ENCODE measurements at places on chromosomes 4 and X.
A peak's percentile ranks its signal among the peaks of the same experiment; 100 is the strongest.

DNA sequence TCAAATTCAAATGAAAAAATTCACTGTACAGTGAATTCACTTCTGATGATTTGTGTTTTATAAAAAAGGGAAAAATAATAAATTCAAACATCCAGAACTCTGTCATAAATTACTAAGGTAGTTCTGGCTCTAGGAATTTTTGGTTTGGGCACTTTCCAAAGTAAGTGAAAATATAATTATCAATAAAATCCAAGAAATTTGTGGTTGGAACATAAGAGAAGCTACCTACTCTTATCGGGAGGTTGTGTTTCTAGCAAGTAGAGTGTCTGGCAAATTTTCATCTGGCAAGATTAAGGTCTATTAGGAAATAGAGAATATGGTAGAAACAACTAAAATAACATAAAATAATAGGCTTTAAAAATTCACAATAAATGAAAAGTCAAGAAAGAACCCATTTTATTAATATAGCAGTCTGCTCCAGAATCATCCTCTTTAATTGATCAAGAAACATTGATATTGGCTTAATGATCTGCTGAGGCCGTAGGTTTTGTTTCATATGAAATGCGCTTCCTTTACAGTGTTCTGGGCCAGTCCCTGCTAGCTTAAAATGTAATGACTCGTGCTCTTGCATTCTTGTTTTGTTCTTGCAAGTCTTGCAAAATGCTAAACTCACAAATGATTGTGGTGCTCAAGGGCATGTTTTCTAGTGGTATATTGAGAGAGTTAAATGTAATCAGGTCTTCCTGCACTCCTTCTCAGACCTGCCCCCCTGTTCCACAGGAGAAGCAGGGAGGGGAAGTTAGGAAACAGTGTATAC lies 331.4 kb downstream of the RAPGEF2 start:
- no peak for DNase-seq

DNA sequence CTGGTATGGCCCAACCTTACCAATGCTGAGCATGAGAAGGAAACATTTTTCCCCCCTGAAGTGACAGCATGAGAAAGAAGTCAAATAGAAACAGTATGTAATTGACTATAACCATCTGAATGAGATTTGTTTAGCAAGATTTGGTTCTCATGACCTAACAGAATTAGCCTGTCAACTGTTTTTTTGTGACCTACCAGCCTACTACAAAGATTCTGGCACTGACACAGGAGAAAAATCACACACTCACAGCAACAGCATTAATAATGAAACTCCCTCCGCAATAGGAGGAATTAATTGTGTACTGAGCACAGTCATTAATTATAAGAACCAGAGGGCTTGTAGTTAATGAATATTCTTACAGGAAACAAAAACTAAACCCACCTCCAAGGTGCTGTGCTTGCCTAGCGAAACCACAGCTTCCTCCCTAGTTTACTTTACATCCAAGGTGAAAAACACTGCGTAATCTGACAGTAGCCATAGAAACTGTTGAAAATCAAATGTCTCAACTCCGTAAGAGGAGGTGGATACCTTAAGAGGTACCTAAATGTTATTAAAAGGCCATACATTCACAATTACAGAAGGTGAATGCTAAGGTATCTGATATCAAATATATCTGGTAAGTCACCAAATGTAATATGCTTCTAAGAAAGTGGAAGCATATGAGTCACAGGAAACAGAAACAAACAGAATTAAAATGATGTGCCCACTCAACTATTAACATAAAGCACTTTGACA lies 34.9 kb downstream of the MMRN1 start:
- no peak for DNase-seq

DNA sequence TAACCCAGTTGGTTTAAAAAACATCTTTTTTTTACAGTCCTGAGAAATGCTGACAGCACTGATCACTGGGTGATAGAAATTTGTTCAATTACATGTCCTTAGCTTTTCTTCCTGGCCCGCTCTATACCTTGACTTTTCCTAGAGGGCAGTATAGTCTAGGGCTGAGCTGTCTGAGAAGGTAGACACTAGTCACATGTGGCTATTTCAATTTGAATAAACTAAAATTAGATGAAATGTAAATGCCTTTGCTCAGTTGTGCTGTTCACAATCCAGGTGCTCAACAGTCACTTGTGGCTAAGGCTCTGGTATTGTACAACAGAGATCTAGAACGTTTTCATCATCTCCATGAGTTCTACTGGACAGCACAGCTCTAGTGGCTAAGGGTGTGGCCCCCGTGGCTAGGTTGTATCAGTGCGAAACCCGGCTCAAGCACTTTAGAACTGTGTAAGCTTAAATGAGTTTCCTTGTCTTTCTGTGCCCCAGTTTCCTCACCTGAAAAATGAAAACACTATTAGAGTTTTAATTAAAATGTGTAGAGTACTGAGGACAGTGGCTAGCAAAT lies 111.6 kb upstream of the WDR17 start:
- DNase-seq = no peak

DNA sequence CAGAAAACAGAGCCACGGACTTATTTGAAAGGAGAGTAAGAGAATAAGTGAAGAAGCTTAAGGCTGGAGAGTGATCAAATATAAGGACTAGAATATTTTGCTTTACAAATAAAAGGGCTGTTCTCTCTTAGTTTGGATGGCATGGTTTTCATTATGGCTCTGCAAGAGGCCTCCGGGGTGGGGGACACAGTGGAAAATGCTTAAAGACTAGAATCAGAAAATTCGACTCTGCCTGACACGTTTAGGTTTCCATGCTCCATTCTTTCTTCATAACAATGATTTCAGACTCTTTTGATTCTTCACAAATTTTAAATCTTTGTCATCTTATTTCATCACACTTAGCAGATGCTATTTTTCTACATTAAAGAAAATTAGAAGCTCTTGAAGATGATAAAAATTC lies 632.4 kb upstream of the BOD1L1 start:
- no peak for DNase-seq

DNA sequence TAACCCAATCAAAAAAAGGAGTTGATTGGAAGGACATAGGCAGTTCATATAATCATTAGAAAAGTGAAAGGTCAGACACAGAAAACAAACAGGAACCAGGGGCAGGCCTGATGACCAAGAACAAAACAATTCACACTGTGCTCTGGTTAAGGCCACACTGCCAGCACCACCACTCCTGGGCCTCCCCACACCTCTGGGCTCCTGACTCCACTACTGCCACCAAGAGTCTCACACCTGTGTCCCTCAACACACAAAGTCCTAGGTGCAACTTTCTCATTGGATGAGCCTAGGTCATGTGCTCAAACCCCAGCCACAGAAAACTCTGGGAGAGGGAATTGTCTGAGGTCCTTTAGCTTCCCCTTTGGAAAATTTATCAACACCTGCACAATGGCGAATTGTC lies 11.1 kb upstream of the FAM9C start:
- no peak for DNase-seq

DNA sequence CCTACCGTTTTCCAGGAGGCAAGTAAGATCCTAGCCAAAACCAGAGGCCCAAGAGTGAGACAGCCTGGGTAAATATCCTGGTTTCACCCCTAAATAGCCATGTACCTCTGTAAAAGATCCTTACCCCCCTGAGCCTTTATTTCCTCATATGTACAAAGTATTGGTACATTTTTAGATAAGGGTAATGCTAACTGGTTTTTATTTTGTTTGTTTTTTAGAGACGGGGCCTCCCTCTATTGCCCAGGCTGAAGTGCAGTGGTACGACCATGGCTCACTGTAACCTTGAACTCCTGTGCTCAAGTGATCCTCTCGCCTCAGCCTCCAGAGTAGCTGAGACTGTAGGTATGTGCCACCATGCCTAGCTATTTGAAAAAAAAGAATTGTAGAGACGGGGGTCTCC lies 29.4 kb downstream of the SERPINA7 start:
- no peak for DNase-seq

DNA sequence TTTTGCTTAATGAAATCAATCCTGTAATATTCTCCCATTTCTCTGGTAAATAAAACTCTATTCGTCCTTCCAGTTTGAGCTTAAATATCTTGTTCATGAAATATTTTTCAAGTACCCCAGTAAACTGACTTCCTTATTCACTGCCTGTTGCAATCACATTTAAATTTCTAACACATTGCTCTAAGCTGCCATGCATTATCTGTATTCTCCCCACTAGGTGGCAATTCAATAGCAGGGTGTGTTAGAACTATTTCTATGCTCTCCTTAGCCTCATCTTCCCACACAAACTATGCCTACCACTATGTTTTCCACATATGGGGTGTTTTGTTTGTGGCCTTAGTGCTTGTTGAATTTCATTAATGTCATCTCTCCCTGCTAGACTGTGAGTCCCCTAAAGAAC lies 377.1 kb upstream of the HS3ST1 start:
- DNase-seq = peak; percentile 42

DNA sequence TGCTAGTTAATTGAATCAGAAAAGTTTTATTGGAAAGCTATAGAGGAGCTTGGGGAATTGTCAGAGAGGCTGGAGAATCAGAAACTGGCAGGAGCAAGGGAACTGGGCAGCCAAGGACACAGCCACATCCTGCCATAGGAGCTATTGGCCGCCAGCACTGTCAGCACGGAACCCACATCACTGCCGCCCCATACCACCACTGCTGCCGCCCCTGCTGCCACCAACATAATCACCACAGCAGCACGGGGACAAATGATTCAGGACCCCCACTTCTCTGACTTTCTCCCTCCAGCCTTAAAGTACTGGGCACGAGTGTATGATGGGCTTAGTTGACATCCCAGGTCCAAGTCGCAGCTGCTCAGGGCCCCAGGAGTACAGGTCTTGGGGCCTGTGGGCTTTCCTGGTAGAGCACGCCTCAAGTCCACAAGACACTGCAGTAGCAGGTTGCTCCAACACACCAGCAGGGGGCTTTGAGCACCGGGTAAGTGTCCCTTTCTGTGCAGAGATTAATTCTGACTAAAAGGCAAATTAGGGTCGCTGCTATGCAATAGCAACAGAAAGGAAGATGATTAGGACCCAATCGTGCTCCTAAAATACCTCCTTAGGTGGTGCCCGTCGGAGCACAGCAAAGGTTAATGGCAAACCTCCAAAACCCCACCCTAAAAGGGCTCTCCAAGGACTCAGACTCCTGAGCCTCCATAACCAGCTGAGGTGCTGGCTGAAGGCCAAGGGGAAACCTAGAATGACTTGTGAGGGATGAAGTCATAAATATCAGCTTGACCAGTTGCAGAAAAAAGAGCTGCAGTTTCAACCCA lies 6.9 kb downstream of the PJA1 start:
- peak; percentile 40 for DNase-seq

GRCh38 chr4:168028568-168028967 lies 63.8 kb upstream of the ANXA10 start:
- DNase-seq = peak; percentile 1

- DNase-seq = no peak
Measured at GRCh38 chr4:107035819-107036583, at the start of gene DKK2. DKK2 (minus strand) TSS chr4:107036313; CDS start chr4:107035591, 722 bp downstream.

DNA sequence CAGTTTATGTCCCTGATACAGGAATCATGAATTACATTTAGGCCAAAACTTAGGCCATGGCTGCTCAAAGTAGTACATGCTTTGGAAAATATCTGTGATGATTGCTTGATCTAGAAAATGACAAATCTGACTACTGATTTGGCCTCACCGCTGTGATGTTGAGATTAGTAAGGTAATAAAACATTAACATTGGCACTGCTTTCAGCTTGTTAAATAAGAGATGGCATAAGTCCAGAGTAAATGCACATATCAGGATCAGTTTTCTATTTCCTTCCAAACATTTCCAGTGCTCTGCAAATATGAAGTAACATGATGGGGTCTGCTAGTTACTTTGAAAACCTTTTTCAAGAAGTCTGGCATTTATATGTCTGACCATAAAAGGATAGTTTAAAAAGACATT lies 687.3 kb upstream of the ACTRT1 start:
- no peak for DNase-seq

DNA sequence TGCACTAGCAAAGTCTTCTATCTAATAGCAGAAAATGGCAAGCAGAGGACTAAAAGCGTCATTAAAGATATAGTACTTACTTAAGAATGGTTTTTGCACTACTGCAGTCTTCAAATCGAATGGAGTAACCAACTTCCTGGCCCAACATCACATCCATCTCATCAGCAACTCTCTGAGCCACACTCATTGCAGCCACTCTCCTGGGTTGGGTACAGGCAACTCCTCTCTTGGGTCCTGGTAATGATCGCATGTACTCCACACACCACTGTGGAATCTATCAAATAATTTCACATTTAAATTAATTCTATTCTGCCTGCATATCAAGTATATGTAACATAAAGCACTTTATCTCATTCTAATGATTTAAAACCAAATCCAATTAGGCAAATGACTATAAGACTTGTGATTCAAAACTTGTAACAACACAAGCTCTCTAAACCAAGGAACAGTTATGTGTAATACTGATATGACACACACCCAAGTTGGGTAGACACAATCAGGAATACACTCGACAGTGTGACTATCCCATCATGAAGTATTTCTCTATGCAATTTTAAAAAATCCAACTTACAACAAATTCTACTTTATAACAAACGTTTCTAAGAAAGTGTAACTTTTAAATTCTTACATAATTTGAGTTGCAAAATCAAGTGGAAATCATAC lies 13.6 kb downstream of the DHX15 start:
- DNase-seq = no peak

DNA sequence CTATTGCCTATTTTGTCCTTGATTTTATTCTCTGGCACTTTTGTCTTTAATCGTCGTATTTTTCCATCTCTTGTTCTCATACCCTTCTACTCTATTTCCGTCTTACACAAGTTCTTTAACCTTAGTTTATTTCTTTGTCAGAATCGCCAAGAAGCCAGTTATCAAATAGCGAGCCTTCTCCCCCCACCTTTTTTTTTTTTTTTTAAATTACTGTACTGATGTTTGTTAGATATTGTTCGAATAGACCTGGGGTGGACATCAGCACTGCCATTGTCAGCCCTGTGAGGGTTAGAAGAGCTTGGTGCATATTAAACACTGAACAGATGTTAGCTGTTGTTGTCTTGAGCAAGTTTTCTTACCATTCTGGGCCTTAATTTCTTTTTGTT lies 1.2 kb downstream of the SPCS3 start:
- DNase-seq = peak; percentile 6

DNA sequence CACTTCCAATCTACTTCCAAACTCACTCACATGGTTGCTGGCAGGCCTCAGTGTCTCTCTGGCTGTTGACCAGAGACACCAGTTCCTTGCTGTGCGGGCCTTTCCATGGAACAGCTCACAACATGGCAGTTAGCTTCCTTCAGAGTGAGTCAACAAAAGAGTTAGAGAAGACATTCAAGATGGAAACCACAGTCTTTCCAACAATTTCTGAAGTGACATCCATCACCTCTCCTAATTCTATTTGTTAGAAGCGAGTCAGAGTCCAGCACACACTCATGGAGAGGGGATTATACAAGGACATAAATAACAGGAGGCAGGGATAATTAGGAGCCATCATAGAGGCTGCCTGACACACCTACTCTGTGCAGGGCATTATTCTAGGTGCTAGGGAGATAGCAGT lies 62.5 kb upstream of the TMEM164 start:
- DNase-seq = no peak

DNA sequence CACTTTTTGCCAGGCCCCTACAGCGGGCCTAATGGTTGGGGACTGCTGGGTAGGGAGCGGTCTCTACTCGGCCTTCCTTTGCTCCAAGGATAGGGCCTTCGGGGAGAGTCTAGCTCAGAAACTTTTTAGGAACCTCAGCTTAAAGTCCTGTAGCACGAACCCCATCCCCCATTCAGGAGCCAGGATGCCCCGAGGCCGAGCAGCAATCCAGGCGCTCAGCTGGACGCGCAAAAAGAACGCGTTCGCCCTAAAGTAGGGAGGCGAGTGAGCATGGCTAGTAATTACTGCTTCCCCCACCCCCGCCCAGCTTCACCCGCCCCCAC lies 9.7 kb downstream of the POU4F2 start:
- no peak for DNase-seq

Measured in SW480 (cell line).